ENCODE measurements at places on chromosomes 5 and 9.
A peak's percentile ranks its signal among the peaks of the same experiment; 100 is the strongest.

- H3K36me3 ChIP-seq = no peaks in the 10 kb centered on the region
- peaks cover 26% of the 10 kb centered on the region for H3K27me3 ChIP-seq
- no peak overlapping the region for H3K27ac ChIP-seq
- H3K4me3 ChIP-seq = peak overlapping the region; percentile 63
Observed at GRCh38 chr5:114450437-114450836, 88.6 kb downstream of the KCNN2 start.

GRCh38 chr9:127406799-127407491 is 10.0 kb downstream of the SLC2A8 start:
- H3K4me3 ChIP-seq = no peak overlapping the region
- peak overlapping the region; percentile 78 for H3K27ac ChIP-seq
- H3K36me3 ChIP-seq = peaks cover 4% of the 10 kb centered on the region
- H3K4me1 ChIP-seq = no peaks in the 10 kb centered on the region
- peaks cover 4% of the 10 kb centered on the region for H3K27me3 ChIP-seq

DNA sequence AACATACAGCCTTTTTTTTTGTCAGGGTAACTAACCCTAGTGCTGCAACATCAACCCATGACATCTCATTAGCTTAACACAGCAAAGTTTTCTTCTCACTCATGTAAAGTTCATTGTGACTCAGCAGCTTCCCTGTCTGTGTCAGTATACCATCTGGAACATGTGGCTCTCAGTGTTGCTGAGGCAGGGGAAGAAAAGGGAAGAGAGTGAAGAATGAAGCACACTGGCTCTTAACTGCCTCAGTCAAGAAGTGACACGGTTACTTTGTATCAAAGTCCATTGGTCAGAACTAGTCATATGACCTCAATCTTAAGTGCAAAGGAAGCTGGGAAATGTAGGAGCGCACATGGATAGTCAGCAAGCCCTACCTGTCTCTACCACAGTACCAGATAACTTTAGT is 185.0 kb upstream of the ELL2 start:
- H3K27me3 ChIP-seq = peaks cover 2% of the 10 kb centered on the region
- DNase-seq = no peak
- no peaks in the 10 kb centered on the region for H3K36me3 ChIP-seq
- H3K4me1 ChIP-seq = peaks cover 29% of the 10 kb centered on the region

GRCh38 chr9:86985132-86985647 is 37.9 kb upstream of the GAS1 start:
- peaks cover 6% of the 10 kb centered on the region for H3K36me3 ChIP-seq
- H3K4me1 ChIP-seq = peaks cover 54% of the 10 kb centered on the region
- H3K27me3 ChIP-seq = no peaks in the 10 kb centered on the region
- no peak overlapping the region for H3K27ac ChIP-seq
- H3K4me3 ChIP-seq = no peak overlapping the region
- DNase-seq = no peak

GRCh38 chr9:89496645-89497256 is 1.2 kb downstream of the SEMA4D start:
- peaks cover 3% of the 10 kb centered on the region for H3K27me3 ChIP-seq
- H3K27ac ChIP-seq = no peak overlapping the region
- peaks cover 67% of the 10 kb centered on the region for H3K4me1 ChIP-seq
- H3K36me3 ChIP-seq = no peaks in the 10 kb centered on the region

DNA sequence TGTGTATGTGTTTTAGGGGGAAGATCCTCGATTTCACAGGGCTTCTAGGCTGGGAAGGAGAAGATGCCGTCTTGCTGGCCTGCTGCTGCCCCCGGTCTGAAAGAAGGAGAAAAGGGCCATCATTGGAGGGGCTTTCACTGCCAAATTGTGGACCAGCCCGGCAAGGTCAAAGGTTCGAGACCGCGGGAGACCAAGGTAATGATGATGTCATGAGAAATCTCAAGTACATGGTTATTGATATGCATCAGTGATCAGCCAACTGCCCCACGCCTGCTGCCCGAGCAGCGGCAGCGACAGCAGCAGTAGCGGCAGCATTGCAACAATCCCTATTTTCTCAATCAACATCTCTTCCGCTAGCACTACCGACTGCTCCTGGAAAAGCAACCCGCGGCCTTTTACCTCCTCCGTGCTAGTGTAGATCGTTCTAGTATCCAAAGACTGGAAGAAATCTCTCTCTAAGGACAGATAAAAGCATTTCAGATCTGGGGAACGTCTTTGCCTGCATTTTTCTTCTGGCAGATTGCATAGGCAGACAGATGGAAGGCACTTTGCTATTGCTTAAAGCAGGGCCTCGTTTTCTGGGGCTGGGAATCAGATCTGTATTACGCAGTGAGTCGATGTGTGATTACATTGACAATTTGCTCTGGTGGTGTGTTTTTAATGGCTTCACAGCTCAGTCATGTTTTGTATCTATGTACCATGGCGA is 215.3 kb downstream of the MEF2C start:
- H3K4me1 ChIP-seq = peaks cover 16% of the 10 kb centered on the region
- no peak overlapping the region for H3K27ac ChIP-seq
- H3K36me3 ChIP-seq = no peaks in the 10 kb centered on the region
- H3K4me3 ChIP-seq = no peak overlapping the region
- peaks cover 100% of the 10 kb centered on the region for H3K27me3 ChIP-seq
- DNase-seq = peak; percentile 16

DNA sequence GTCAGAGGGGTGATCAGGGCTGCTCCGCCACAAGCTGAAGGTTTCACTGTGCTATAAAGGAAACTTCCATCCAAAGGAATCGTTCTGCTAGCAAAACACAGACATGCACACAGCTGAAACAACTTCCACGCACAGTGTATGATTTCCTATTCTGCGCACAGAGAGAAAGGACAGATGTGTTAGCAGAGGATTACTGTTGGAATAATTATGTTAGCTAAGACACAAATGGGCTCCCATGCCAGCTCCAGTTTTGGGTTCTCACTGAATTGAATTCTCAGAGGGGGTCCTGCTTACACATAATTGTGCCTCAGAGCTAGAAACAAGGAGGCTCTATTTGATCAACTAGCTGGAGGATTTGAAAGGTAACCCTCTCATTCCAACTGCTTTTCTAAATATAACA is 352.4 kb downstream of the IRX2 start:
- no peaks in the 10 kb centered on the region for H3K36me3 ChIP-seq
- DNase-seq = no peak
- no peak overlapping the region for H3K27ac ChIP-seq
- no peaks in the 10 kb centered on the region for H3K27me3 ChIP-seq
- no peak overlapping the region for H3K4me3 ChIP-seq
- H3K4me1 ChIP-seq = no peaks in the 10 kb centered on the region

DNA sequence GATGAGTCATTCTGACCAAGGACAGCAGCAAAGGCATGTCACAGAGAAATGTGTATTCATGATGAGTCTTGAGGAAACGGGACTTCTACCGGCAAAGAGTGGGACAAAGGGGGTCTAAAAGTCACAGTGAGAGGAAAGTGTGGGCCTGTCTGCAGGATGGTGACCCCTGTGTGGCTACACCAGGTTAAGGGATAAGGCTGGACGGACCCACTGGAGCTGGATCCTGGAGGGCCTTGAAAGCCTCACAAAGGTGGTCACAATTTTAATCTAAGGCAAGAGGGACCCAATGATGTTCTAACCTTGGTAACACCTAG is 176.5 kb downstream of the CDK5RAP2 start:
- peak overlapping the region; percentile 49 for H3K27ac ChIP-seq
- DNase-seq = no peak
- peaks cover 63% of the 10 kb centered on the region for H3K36me3 ChIP-seq
- no peaks in the 10 kb centered on the region for H3K27me3 ChIP-seq

Measured in nephron progenitor cell (in vitro differentiated cells).